ENCODE measurements at places on chromosomes 16 and 17. TPM values are rescaled to one million over a fixed set of nuclear protein-coding genes. Genes with fewer than 3 reads are reported as not detected.
A peak's percentile ranks its signal among the peaks of the same experiment; 100 is the strongest.

The TMED6 gene
- total RNA-seq, result not detected

GRCh38 chr16:1851793-1852192 lies 20.2 kb downstream of the MEIOB start:
- no peak for DNase-seq

- DNase-seq, result no peak
Measured at GRCh38 chr16:2177101-2177500, 19.3 kb downstream of the CASKIN1 start.

The LRRC37A gene
- total RNA-seq, result 3.6 TPM

DNA sequence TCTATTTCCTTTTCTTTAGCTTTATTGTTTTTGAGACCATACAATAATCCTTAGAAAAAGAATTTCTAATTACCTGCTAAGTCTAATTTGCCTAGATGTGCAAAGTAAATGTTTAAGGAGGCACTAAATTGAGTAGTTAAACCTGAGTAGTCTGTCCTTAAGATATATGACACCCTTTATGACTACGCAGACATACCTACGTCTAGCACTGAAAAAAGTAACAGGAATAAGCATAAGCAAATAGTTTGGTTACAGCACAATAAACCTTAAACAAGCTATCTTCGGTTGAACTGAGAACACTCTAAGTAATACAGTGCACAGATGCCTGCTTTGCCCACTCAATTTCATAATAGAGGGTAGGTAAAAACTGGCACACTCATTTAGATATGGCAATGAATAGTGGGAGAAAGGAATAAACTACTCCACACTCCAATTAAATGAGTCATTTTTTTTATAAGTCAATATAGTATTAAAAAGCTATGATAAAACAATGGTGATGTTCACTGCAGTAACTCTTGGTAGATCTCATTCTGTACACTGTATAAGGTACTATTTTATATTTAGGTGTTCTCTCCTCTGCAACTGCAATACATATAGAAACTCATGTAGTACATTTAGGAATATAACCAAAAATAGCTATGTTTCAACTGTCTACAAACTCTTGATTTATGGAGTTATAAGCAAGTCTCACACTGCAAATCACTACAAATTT lies 19.7 kb upstream of the INTS2 start:
- no peak for DNase-seq

DNA sequence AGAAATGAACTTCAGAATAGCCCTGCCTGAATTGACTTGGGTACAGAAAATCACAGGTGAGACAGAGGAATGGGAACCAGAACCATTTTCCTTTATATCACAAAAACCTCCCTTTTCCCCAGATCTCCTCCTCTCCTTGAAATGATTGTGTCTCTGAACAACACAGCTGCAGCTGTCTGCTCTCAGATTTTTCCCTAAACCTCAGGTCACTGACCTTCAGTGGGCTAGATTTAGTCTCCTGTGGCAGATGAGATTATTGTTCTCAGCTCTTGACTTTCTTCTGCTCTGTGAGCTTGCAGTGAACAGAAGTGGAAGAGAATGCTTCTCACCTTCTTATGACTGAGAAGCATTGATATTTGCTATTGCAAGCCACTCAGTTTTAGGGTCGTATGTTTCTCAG lies 92.3 kb upstream of the FAM20A start:
- no peak for DNase-seq

GRCh38 chr16:12188061-12188934 lies 211.8 kb downstream of the SNX29 start:
- DNase-seq, result no peak

- DNase-seq, result no peak
Measured at GRCh38 chr17:19750020-19750572, 2.0 kb upstream of the ALDH3A1 start.

DNA sequence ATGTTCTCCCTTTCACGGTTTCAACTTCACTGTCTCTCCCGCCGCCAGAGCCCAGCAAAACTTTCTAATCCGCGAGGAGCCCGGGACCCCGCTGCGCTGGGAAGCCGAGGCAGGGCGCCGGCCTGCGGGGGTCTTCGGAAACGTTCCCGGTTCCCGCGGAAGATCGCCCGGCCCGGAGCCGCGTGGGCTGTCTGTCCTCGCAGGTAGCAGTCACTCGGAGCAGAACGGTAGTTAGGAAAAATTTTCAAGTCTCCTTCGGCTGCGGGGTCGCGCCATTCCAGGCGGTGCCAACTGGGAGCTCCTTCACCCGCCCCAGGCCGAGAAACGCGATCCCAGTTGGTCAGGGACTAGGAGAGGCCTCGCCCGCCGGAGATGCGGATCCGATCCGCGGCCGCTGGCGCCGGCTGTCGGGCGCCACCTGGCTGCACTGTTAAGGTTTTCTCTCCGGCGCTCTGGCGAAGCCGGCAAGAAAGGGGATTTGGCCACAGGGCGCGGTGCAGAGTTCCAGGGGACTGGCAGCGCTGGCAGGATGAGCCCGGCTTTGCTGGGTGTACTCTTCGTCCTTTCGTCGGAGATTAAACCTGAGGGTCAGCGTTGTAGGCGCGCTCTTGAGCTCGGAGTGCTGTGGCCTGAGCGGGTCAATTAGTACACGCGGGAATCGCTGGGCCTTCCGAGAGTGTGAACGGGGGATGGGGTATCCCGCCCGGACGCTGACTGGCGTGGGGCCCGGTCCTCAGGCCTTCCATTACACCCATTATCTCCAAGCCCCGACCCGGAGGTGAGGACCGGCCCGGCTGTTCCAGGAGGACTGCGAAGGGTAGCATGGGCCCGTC lies 135.4 kb downstream of the KCNJ12 start:
- peak; percentile 73 for DNase-seq

The ADAP2 gene
- total RNA-seq, result 34.9 TPM

- no peak for DNase-seq
Measured at GRCh38 chr17:43615330-43616028, 46.2 kb downstream of the MEOX1 start.

- DNase-seq, result no peak
Measured at GRCh38 chr17:66939461-66940114, 24.9 kb upstream of the CACNG4 start.

The CHST5 gene
- total RNA-seq, result not detected

- DNase-seq, result no peak
Measured at GRCh38 chr17:78401246-78401645, 22.8 kb downstream of the PGS1 start.

The TMEM88 gene
- 25.1 TPM for total RNA-seq

DNA sequence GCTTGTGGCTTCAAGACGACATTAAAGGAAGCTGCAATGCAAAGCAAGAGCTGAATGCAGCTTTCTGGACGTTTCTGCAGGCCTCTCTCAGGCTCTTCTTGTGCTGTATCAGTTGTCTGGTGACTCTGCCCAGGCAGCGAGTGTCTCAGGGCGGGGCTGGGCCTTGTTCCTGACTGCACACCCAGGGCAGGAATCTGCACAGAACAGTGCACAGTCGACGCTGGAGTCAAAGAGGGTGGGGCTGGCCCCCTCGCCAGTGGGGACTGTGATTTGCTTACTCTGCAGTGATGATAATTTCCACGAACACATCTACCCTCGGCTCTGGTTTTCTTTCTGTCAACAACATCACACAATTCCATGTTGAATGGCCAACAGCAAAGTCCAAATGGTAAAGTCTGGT lies 60.7 kb downstream of the IRF8 start:
- no peak for DNase-seq

The MRPL27 gene
- 32.8 TPM for total RNA-seq

The UNC13D gene
- total RNA-seq, result 10.5 TPM

- no peak for DNase-seq
Measured at GRCh38 chr16:35184356-35184870, 1725.0 kb downstream of the TP53TG3F start.

The RPRML gene
- total RNA-seq, result 0.59 TPM

The ADAM11 gene
- 3.9 TPM for total RNA-seq

The TBC1D3I gene
- not detected for total RNA-seq

DNA sequence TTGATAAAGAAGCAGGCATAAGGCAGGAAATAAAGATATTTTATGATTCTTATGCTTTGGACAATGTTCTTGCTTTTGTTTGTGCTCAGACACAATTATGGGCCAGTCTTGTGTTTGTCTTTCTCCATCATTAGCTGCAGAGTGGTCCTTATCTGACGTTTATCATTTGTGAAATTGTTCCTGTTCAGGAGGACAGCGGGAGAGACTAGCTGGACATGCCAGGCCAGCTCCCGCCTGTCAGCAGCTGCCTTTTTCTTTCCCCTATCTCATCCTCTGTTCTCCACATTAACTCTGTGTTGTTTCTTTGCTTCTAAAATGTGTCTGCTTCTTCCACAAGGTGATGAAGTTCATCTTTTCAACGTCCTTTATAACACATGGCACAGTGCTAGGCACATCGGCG lies 333.5 kb downstream of the NPIPA8 start:
- DNase-seq, result no peak
